ENCODE measurements at places on chromosomes 11 and 22.

DNA sequence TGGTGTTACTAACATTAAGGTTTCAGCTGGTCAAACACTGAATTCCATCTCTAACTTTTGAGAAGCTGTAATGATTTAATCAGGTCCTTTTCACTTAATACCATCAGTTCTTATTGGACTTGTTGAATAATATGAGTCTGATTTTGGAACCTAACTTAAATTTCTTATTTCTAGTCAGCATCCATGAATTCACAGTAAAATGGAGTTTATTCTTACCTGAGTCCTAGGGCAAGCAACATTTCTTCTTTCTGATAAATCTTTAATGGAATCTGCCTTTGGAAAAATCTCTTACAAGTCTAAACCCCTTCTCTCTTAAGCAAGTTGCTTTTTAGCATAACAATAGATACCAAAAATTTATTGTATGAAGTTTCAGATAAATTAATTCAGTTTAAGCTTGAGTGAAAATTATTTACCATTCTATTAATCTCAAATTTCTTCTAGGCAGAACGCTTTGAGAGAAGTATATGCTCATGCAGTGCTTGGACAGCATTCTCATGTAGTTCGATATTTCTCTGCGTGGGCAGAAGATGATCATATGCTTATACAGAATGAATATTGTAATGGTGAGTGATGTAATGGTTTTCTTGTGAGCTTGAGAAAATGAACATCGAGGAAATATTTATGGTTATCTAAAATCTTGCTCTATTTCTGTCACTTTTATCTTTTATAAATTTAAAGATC, 3.4 kb downstream of the WEE1 start:
- no peak for DNase-seq

GRCh38 chr11:61718621-61719302, 33.7 kb upstream of the MYRF start:
- DNase-seq: peak; percentile 93

DNA sequence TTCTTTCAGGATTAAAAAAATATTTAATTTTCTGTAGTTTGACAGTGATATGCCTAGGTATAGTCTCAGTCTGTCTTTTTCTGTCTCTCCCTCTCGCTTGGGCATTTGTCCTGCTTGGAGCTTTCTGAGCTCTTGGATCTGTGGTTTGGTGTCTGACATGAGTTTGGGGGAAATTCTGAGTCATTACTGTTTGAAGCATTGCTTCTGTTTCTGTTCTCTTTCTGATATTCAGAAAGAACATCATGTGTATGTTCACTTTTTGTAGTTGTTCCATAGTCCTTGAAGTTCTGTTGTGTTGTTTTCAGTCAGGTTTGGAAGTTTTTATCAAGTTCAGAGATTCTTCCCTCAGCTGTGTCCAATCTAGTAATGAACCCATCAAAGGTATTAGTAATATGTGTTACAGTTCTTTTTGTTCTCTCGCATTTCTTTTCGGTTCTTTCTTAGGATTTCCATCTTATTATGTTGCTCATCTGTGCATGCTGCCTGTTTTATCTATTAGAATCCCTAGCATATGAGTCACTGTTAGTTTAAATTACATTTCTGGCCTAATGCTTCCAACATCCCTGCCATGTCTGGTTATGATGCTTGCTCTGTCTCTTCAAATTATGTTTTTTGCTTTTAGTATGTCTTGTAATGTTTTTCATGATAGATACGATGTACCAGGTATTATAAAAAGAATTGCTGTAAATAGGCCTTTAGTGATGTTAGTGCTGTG, 48.4 kb downstream of the DDX10 start:
- no peak for DNase-seq

DNA sequence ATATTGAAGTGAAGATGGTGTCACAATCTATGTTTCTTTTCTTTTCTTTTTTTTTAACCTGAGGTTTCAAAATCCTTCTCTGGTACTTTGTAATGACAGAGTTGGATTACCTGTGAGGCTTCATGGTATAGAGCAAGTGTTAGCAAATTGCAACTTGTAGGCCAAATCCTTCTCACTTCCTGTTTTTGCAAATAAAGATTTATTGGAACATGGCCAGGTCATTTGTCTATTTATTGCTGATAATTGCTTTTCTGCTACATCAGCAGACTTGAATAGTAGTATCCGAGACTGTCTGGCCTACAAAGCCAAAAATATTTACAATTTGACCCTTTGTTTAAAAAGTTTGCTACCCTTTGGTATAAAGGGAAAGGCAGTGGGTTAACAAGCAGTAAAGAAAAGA, 1059.4 kb upstream of the CCDC90B start:
- DNase-seq: no peak

- peak; percentile 37 for DNase-seq
Measured at GRCh38 chr11:5151713-5152153, 2.8 kb downstream of the OR52A1 start.

- DNase-seq: peak; percentile 96
Measured at GRCh38 chr11:12556788-12557384, 117.3 kb upstream of the TEAD1 start.

- peak; percentile 91 for DNase-seq
Measured at GRCh38 chr11:128653801-128654231, 40.1 kb upstream of the FLI1 start.

DNA sequence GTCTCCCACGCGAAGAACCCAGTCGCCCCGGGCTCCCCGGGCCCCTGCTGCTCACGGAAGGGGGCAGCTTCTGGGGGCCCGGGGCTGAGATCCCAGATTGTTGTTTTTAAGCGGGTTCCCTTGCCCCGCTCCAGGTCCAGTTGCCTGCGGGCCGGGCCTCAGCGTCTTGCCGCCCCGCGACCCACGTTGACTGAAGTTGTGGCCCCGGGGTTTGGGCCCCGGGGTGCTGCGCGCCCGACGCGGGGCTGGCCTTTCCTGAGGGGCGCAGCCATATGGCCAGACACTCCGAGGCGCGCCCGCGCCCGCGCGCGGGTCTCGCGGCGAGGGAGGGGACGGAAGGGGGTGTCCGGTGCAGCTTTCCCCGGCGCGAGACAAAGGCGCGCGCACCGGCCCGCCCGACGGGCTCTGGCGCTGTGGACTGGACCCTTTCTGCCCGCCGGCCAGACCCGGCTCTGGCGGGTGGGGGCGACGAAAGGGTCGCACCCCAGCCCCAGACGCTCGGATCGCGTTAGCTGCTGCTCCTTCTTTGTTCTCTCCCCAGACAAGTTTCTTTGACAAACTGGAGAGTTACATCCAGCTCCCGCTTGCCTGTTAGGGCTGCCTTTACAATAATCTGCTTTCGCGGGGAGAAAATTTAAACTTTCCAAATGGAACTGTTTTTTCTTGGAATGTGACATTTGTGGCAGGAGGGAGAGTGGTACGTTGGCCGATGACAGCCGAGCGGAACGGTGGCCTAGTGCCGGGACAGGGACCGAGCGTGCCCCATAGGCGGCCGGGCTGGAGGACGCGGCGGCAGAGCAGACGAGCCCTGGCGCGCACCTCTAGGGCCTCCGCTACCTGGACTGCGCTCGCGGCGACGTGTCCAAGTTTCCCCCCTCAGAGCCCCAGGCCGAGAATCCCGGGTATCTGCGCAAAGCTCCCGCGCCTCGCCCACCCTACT, 716 bp downstream of the AMOTL1 start:
- no peak for DNase-seq

DNA sequence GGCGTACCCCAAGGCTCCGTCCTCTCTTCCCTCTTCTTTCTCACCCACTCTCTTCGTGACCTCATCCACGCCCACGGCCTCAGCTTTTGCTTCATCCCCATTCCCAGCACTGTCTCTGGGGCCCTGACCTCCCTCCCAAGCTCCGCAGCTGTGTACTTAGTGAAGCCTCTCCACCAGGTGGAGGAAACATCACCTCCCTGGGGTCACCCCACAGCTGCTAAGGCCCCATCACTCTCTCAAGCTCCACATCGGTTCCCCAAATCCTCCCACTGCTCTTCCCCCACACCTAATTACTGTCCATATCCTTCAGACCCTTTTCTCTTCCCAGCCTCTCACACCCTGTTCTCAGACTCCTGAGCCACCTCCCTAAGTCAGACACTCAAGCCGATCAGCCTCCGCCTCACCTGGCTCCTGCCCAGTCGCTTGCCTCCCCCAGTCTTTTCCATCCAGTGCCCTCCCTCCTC, 7.9 kb upstream of the SYT7 start:
- DNase-seq: no peak

DNA sequence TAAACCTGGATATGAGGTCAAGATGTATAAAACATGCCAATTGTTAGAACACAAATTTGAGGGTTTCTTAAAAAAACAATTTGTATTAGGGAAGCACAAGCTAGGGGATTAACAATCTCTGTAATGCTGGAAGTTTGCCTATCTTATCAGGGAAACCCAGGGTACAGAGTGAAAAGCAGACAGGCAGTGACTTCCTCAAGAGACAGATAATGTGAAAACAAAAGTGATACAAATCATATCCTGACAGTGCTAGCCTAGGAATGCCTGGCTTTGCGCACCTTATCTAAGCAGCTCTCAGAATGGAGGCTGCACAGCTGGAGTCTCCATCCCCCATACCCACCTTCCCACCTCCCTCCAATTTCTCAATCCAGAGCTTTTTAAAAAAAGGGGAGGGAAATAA, 22.5 kb upstream of the RBX1 start:
- DNase-seq: peak; percentile 84

DNA sequence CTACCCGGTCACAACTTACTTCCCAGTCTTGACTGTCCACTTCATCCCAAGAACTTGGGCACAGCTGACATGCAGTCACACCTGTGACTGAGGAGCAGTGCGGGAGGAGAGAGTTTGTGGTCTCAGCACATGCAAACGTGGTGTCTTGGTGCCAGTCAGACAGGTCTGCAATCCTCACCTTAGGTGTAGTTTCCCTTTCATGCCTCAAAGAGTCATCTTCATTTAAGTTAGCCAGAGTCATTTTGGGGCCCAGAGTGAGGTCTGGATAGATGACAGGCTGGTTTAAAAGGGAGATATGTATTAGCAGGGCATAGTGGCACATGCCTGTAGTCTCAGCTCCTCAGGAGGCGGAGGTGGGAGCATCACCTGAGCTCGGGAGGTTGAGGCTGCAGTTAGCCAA, 108.5 kb upstream of the SORL1-AS1 start:
- no peak for DNase-seq

- DNase-seq: no peak
Measured at GRCh38 chr11:113506893-113507292, 31.7 kb upstream of the DRD2 start.

- peak; percentile 27 for DNase-seq
Measured at GRCh38 chr11:110490886-110491285, 61.1 kb downstream of the FDX1 start.

DNA sequence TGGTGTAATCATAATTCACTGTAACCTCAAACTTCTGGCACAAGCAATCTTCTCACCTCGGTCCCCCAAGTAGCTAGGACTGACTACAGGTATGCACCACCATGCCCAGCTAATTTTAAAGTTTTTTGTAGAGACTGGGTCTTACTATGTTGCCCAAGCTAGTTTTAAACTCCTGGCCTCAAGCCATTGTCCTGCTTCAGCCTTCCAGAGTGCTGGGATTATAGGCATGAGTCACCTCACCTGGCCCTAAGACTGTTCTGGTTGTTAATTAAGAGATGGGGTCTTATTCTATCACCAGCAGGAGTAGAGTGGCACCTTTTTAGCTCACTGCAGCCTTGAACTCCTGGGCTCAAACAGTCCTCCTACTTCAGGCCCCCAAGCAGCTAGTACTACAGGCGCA, 52.0 kb upstream of the DEPDC7 start:
- peak; percentile 21 for DNase-seq

- peak; percentile 76 for DNase-seq
Measured at GRCh38 chr22:50576070-50576469, 2.2 kb downstream of the CPT1B start.

- no peak for DNase-seq
Measured at GRCh38 chr11:99987821-99988470, 699.1 kb upstream of the ARHGAP42 start.

GRCh38 chr11:16741473-16741872, 3.0 kb downstream of the C11orf58 start:
- peak; percentile 15 for DNase-seq

DNA sequence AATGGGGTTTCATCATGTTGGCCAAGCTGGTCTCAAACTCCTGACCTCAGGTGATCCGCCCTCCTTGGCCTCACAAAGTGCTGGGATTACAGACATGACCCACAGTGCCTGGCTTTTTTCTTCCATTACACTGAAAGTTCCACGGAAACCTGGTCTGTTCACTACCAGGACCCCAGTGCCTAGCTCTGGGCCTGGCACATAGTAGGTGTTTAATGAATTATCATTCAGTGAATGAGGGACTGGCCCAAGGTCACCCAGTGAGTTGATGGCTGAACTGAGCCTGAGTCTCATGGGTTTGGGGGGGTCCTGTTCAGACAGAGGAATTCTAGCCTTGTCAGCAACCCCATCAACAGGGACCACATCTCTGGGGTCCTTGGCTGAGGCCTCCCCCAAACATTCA, 3.1 kb downstream of the C11orf86 start:
- no peak for DNase-seq

GRCh38 chr11:75245356-75246005, 4.9 kb downstream of the TPBGL start:
- DNase-seq: peak; percentile 83

DNA sequence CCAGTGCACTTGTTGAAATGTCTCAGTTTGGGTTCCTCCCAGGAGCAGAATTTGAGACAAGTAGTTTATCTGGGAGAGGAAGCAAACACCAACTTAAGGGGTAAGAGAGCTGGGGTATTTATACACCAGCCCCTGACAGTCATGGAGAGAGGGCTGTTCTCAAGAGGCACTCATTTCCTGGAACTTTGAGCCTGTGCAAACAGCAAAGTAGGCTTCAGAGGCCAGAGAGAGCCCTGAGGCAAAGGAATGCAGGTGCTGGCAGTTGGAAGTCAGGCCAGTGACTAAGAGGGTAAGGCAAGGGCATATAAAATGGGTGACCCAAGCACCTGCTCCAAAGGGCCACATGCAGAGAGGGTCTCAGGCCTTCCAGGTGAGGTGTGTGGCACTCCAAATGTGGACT, 16.1 kb downstream of the MS4A18 start:
- DNase-seq: peak; percentile 6

DNA sequence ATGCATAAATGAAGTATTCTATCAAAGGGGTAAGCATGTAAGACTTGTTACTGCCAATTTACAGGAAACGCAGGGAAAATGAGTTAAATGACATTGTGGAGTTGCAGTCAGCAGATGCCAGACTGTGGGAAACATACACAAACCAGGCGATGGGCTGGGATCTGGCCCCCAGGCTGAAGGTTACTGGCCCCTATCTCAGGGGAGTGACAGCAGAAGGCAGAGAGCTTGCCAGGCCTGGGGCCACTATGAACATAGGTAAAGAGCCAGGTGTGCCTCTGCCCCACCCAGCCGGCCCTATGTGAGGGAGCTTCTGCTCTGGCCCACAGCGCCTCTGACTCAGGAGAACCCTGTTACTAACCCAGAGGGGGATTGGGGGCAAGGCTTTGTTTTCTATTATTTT, 26.1 kb upstream of the SLC25A1 start:
- no peak for DNase-seq

GRCh38 chr11:117754030-117754429, 43.0 kb downstream of the DSCAML1 start:
- no peak for DNase-seq

Data from mesendoderm (in vitro differentiated cells).